Aorta (tissue), 5 donors: ENCODE measurements at places on chromosomes 2 and 18. TPM values are rescaled to one million over a fixed set of nuclear protein-coding genes. Genes with fewer than 3 reads are reported as not detected.
A peak's percentile ranks its signal among the peaks of the same experiment; 100 is the strongest.

DNA sequence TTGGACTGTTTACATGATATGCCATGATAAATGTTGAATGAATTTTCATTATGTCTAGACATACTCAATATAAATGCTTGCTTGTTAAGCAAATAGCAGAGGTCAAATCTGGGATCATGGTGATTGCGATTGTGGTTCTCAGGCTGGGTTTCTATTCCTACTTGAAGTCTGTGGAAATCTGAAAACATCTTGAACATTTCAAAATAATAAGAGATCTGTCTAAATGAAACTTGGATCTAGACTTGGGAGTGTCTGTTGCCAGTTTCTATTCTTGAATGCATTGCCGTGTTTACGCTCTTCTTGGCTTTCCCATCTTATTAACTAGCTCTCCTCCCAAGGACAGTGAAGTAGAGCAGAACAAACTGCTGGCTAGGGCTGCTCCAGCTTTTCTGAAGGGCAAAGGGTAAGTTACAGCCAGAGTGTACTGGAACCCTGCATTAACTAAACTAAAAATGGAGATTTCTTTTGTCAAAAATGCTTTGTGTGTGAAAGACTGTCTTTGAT lies 127.7 kb downstream of the DTNA start:
- peaks cover 5% of the 10 kb centered on the region for H3K4me1 ChIP-seq
- H3K27ac ChIP-seq = peak overlapping the region; percentile 60

DNA sequence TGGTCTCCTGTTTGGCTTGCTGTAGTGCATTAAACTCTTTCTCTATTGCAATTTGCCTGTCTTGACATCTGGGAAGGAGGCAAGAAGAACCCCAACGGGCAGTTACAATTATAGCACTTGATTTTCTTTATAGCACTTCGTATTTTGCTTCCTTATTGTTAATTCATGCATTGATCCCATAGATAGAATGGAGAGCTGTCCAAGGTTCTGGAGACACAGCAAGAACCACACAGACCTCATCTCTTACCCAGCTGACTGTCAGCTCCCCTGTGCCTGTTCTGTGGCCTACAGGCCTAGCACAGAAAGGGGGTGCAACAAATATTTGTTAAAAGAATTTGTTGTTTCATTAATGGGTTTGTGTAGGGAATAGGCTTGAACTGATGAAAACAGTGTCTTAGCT lies 194.3 kb downstream of the GALNT1 start:
- DNase-seq = no peak
- H3K36me3 ChIP-seq = no peaks in the 10 kb centered on the region
- H3K4me1 ChIP-seq = no peaks in the 10 kb centered on the region
- H3K27me3 ChIP-seq = no peaks in the 10 kb centered on the region

Gene STAT4
- 2.2 TPM for polyA plus RNA-seq

DNA sequence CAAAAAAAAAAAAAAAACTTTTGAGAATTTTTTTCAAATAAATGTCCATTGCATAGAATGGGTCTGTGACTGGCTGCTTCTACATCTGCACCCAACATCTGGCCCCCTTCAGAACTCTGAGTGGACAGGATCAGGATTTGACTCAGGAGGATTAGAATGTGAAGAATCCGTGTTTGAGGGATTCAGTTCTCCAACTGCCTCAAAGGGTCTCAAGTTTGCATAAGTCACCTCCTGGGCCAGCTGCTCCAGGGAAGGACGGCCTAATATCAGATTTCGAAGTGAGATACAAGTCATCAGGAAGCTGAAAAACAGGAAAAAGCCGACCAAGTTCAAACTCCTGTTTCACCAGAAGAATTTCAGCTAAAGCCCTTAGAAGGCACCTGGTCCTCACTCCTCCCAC lies 10.9 kb downstream of the MAT2A start:
- H3K27ac ChIP-seq = peak overlapping the region; percentile 28
- no peak for DNase-seq
- H3K4me3 ChIP-seq = no peak overlapping the region
- H3K36me3 ChIP-seq = peaks cover 11% of the 10 kb centered on the region

GRCh38 chr18:75097491-75098225 lies 111.3 kb downstream of the PTGR3 start:
- no peak overlapping the region for H3K27ac ChIP-seq
- H3K36me3 ChIP-seq = no peaks in the 10 kb centered on the region
- H3K27me3 ChIP-seq = no peaks in the 10 kb centered on the region
- no peak for DNase-seq
- no peaks in the 10 kb centered on the region for H3K4me1 ChIP-seq
